Cardiac atrium fibroblast (primary cell): ENCODE measurements at places on chromosomes 7 and 10. TPM values are rescaled to one million over a fixed set of nuclear protein-coding genes. Genes with fewer than 3 reads are reported as not detected.

The TDRD1 gene
- 0.16 and 1.1 TPM in 2 replicates for total RNA-seq

The CCDC172 gene
- not detected in 2 replicates for total RNA-seq

The NUTM2D gene
- total RNA-seq, result 1.3 and 1.4 TPM in 2 replicates

The SDK1 gene
- total RNA-seq, result 0.72 and 1.9 TPM in 2 replicates

The MYH16 gene
- total RNA-seq, result not detected in 2 replicates

The CLRN3 gene
- total RNA-seq, result not detected in 2 replicates

The SEMA3E gene
- total RNA-seq, result not detected in 2 replicates

The LEP gene
- under 0.01 and 0.16 TPM in 2 replicates for total RNA-seq

The C7orf57 gene
- total RNA-seq, result not detected in 2 replicates

The HMX3 gene
- total RNA-seq, result not detected in 2 replicates

The ZMIZ2 gene
- total RNA-seq, result 11.7 TPM in 2 replicates

The CALML3 gene
- not detected in 2 replicates for total RNA-seq

The GNAT3 gene
- total RNA-seq, result not detected in 2 replicates
